ENCODE measurements at places on chromosomes 4 and X. TPM values are rescaled to one million over a fixed set of nuclear protein-coding genes. Genes with fewer than 3 reads are reported as not detected.

Gene DCLK2
- not detected for total RNA-seq

DNA sequence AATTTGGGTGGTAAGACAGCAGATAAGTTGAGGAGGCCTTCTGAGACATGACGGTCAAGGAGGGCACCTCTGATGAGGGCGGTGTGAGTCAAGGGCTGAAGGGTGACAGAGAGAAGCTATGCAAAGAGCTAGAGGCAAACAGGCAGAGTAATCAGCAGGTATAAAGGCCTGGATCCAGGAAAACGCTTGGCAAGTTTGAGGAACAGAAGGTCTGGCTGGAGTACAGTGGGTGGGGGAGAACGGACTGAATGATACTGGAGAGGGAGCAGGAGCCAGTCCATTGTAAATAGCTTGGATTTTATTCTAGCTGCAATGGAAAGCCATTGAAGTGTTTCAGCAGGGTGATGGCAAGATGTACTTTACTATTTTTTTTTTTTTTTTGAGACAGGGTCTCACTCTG lies 39.3 kb downstream of the RAB33B start:
- DNase-seq: no peak

- peak; percentile 85 for DNase-seq
These were observed 555.6 kb downstream of the PPARGC1A start for GRCh38 chr4:23333946-23334878.

Gene ZNF185
- 16.0 TPM for total RNA-seq

Gene CENPVL2
- total RNA-seq: not detected

Data from naive thymus-derived CD4-positive, alpha-beta T cell (primary cell).